ENCODE measurements at places on chromosomes 11 and 22. TPM values are rescaled to one million over a fixed set of nuclear protein-coding genes. Genes with fewer than 3 reads are reported as not detected.

Gene OR52N1
- total RNA-seq = not detected

Gene TENM4
- total RNA-seq = 13.3 TPM

Gene YPEL4
- total RNA-seq = 0.62 TPM

Gene IRAG1
- total RNA-seq = 3.7 TPM

Gene AHNAK
- 305 TPM for total RNA-seq

- H3K4me1 ChIP-seq = no peaks in the 10 kb centered on the region
- H3K4me3 ChIP-seq = no peak overlapping the region
- H3K36me3 ChIP-seq = no peaks in the 10 kb centered on the region
- no peak for DNase-seq
- no peaks in the 10 kb centered on the region for H3K27me3 ChIP-seq
These were observed 143.7 kb downstream of the PKNOX2 start for GRCh38 chr11:125308246-125308645.

DNA sequence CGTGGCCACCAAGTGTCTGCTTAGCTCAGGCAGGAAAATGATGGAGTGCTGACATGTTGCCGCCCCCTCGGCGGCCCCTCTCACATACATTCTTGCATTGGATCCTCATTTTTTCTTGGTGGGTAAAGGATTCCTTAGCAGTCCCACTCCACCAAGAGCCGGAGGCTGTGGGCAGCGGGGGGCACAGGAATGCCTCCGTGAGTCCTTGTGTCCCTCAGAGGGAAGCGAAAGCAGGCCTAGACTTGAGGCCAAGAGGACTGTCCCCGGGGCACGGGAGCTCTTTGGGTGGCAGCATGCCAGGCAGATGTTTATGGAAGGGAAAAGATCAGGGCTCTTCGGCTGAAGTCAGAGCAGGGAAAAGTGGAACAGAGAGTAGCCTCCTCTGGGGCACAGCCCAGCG is 21.6 kb downstream of the LRFN4 start:
- no peaks in the 10 kb centered on the region for H3K36me3 ChIP-seq
- peaks cover 17% of the 10 kb centered on the region for H3K4me1 ChIP-seq
- DNase-seq = no peak
- no peaks in the 10 kb centered on the region for H3K27me3 ChIP-seq
- no peak overlapping the region for H3K27ac ChIP-seq

DNA sequence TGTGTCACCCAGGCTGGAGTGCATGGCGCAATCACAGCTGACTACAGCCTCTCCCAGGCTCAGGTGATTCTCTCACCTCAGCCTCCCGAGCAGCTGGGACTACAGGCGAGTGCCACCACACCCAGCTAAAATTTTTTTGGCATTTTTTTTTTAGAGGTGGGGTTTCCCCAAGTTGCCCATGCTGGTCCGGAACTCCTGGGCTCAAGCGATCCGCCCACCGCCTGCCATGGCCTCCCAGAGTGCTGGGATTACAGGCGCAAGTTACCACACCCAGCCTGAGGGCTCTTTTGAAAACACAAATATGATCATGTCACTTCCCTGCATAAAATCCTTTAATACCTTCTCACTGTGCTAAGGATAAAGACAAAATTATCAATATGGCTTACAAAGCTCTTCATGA is 88.1 kb downstream of the MAML2 start:
- H3K27ac ChIP-seq = no peak overlapping the region
- DNase-seq = no peak
- no peaks in the 10 kb centered on the region for H3K36me3 ChIP-seq
- H3K4me1 ChIP-seq = peaks cover 32% of the 10 kb centered on the region

GRCh38 chr11:64268893-64269539 is 15.4 kb downstream of the BAD start:
- peaks cover 7% of the 10 kb centered on the region for H3K36me3 ChIP-seq
- H3K27ac ChIP-seq = peak overlapping the region; percentile 80
- peak overlapping the region; percentile 60 for H3K4me3 ChIP-seq
- H3K4me1 ChIP-seq = peaks cover 30% of the 10 kb centered on the region

DNA sequence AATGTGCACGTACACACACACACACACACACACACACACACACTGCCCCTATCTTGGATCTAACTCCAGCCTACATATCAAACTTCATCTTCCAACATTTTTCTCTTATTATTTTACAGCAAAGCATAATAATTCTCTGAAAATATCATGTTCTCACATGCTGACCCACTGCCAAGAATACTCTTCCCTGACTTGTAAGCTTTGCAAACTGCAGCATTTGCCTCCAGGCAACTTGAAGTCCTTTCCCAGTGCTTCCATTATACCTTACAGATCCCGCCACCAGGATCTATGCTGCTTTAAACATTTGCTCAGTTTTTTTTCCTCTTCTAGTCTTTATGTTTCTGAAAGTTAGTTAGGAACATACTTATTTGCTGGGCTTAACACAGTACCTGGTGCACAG is 483.3 kb upstream of the ARHGAP42 start:
- H3K4me3 ChIP-seq = no peak overlapping the region
- no peak for DNase-seq
- no peak overlapping the region for H3K27ac ChIP-seq

DNA sequence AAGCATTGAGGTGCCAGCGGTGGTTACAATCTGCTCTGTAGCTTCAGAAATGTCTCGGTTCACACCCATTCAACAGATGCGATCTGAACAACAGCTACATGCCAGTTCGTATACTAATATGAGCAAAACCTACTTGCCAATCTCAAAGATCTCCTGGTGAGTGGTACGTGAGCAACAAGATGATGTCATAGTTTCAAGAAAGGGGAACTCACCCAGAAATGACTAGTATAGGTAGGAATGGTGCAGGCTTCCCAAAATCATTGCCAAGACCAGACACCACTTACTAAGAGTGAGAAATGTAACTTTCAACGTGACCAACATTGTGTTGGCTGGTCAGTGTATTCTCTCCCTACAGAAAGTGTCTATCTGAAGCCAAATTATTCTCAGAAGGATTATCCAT is 31.1 kb downstream of the OR6Q1 start:
- H3K4me1 ChIP-seq = peaks cover 41% of the 10 kb centered on the region
- no peaks in the 10 kb centered on the region for H3K36me3 ChIP-seq
- peak; percentile 96 for DNase-seq
- H3K4me3 ChIP-seq = no peak overlapping the region
- H3K27me3 ChIP-seq = no peaks in the 10 kb centered on the region

- H3K27me3 ChIP-seq = no peaks in the 10 kb centered on the region
- no peak for DNase-seq
- peaks cover 4% of the 10 kb centered on the region for H3K4me1 ChIP-seq
- no peak overlapping the region for H3K4me3 ChIP-seq
These were observed 96.2 kb upstream of the TRIM77 start for GRCh38 chr11:89613911-89614310.

Measured in astrocyte (in vitro differentiated cells and primary cell).